ENCODE measurements at places on chromosomes 1 and 21.

- DNase-seq = no peak
Observed at GRCh38 chr1:211641044-211641800, 34.2 kb downstream of the NEK2 start.

GRCh38 chr1:200336101-200336845 lies 73.6 kb downstream of the ZNF281 start:
- DNase-seq = no peak

DNA sequence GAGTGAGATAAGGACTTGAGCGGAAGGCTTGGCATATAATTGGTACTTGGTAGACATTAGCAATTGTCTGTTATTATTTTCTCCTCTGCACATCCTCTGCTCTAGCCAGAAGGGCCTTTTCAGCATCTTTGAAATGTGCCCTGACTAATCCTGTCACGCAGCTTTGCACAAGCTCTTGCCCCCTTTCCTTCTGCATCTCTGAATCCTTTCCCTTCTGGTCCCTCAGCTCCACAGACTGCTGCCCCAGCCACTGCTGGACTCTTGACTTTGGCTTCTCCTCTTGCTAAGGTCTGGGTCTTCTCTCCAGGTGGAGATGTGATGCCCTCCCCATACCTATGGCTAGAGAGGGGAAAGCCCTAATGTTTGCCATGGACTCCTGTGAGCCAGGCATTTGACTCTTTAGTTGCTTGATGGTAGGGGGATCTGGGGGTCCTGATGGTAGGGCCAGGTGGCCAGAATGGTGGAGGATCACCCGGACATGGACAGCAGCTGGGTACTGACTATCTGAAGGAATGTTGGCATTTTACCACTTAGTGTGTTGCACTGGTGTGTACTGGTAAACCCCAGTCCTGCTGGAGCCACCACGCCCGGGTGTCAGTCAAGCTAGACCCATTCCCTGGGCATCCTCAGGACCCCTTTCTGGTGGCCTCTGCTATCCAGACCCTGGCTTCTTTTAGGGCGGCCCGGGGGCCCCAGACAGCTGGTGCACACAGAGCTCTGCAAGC lies 4.4 kb downstream of the HPCA start:
- no peak for DNase-seq

DNA sequence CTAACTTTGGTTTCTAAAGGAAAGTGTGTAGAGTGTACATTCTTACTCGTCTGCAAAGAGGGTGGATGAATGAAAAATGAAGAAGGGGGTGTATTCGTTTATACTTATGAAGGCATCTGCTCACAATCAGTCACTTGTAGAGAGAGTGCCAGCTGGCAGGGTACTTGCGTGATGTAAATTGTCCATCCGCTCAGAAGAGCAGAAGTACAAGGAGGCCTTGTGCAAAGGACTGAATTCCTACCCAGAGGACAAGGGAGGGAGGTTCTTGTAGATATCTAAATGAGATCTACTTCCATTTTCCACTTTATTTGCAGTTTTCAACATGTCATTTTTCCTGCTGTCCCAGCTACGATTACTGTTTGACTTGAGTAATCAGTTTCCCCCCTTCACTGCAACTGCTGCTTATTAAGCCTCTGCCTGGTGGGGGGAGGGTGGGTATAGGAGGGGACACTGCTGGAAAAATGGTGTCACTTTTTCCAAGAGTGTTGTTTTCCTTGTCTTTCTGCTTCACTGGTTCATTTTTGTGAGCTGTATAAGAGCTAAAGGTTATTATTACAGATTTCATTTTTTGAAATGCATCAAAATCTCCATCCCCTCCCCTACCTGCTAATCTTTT lies 67.3 kb downstream of the LAMC1 start:
- no peak for DNase-seq

DNA sequence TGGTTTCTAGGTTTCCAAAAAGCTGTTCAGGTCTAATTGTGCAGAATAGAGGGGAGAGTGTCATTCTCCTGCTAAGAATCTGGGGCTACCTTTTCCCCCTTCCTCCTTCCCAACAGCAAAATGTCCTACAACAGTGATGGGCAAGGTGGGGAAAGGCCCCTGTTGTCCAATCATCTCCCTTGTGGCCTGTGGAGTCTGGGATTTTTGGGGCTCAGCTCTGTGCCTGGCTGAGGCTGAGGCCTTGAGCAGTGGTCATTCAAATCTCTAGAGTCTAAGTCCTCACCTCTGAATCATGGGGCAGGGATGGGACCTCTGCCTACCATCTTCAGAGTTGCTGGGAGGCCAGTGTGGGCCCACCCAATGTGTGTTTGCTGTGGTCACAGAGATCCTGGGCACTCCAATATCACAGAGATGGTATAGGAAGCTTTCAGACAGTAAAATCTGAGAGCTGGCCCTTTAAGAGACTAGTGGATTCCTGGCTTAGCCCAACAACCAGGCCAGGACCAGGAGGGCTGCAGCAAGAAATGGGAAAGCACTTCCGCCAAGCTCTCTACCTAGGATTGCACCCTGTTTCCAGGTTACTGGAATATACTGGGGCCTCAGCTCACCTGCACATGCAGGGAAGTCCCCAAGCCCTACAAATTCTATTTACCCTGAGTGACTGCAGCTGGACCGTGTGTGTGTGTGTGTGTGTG lies 28.5 kb upstream of the TENT5C start:
- no peak for DNase-seq

GRCh38 chr1:202951437-202951836 lies 6.7 kb downstream of the ADIPOR1 start:
- DNase-seq = no peak

Data from NCI-H2081 treated with DMSO at 0.1 percent for 48 hours (cell line).